ENCODE measurements at places on chromosomes 2 and 18.
A peak's percentile ranks its signal among the peaks of the same experiment; 100 is the strongest.

- no peak for DNase-seq
Measured at GRCh38 chr2:201852462-201852861, 46.1 kb downstream of the CDK15 start.

GRCh38 chr2:186382932-186383331 lies 103.1 kb upstream of the ZC3H15 start:
- DNase-seq = no peak

GRCh38 chr2:56565143-56565542 lies 381.4 kb downstream of the CCDC85A start:
- peak; percentile 16 for DNase-seq

- DNase-seq = no peak
Measured at GRCh38 chr2:230961091-230961491, 34.8 kb upstream of the SPATA3 start.

DNA sequence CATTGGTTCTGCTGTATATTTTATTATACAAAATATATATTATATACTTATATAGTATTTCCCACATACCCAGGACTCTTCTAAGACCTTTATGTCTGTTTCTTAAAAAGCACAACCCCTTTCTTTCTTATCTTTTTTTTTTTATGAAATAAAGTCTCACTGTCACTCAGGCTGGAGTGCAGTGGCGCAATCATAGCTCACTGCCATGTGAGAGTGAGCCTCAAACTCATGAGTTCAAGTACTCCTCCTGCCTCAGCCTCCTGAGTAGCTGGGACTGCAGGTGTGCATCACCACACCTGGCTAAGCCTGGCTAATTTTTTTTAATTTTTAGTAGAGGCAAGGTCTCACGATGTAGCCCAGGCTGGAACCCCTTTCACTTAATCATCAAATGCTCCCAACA lies 72.3 kb downstream of the CLHC1 start:
- no peak for DNase-seq

DNA sequence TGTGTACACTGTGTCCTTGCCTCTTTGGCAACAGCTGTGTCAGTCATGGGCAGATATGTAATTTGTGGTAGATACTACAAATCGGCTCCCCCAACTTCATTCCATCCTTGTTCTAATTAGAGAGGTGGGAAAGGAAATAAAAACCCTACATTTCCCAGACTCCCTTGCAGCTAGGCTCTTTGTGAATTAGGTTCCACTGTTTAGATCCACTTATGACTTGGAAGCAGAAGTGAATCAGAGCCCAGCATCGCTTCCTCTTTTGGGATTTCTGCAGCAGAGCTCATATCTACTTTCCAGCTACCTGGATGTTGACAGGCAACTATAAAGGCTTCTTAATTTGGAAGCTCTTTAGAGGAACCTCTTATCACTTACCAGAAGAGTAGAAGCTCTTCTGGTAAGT lies 34.1 kb upstream of the NARS1 start:
- DNase-seq = no peak

DNA sequence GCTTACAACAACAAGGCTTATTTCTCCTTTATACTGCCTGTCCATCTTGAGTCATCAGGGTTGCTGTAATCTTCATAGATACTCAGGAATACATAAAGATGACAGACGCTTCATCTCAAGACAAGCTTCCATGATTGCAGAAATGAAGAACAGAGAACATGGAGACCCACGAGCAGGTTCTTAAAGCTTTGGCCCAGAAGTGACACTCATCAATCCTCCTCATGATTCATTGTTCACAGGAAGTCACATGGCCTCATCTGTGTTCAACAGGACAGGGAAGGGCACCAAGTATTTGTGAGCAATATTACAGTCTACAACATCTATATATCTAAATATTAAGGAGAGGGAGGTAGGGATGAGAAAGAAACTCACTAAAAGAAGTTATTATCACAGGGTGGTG lies 36.5 kb upstream of the PGAP1 start:
- DNase-seq = no peak

- no peak for DNase-seq
Measured at GRCh38 chr18:76817888-76818611, 4.3 kb upstream of the ZNF236 start.

DNA sequence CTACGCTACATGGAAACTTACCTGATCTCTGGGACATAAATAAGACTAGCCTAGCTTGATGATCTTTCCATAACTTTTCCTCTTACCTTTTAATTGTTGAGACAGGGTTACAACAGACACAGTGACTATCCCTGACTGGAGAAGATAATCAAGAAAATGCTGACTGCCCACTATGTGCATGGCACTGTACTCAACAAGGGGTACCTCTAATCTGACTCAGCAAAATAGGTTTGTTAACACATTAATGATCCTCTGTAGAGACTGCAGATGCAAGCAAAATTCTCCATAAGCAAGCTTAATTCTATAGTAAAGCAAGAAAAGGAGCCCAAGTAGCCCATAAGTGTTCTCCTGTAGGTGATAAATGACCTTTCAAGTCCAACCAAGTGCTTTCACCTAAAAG lies 25.5 kb downstream of the ACVR1C start:
- no peak for DNase-seq

- DNase-seq = no peak
Measured at GRCh38 chr2:118268268-118268667, 180.0 kb downstream of the INSIG2 start.

GRCh38 chr2:47313728-47314127 lies 89.2 kb upstream of the MSH2 start:
- DNase-seq = no peak

DNA sequence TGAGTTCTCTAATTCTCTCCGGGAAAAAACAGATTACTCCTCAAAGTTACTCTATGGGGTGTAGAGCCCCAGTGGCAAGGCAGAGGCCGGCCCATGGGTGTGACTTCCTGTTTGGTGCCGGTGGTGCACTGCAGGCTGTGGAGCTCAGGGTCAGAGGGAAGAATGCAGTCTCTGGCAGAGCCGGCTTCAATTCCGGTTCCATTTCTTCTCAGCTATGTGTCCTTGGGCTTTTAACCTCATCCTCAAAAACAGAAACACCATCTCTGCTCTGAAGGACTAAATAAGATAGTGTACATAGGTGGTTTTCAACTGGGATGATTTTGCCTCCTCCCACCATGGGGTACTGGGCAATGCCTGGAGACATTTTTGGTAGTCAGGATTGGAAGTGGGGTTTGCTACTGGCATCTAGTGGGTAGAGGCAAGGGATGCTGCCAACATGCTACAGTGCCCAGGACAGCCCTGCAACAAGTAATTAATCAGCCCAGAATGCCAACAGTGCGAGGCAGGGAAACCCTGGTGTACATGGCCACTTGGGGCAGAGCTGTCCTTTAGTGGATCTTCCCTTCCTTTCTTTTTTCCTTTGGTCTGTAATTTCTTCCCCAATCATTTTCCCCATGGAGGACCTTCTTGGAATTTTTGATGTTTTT lies 81.2 kb downstream of the INSIG2 start:
- no peak for DNase-seq

DNA sequence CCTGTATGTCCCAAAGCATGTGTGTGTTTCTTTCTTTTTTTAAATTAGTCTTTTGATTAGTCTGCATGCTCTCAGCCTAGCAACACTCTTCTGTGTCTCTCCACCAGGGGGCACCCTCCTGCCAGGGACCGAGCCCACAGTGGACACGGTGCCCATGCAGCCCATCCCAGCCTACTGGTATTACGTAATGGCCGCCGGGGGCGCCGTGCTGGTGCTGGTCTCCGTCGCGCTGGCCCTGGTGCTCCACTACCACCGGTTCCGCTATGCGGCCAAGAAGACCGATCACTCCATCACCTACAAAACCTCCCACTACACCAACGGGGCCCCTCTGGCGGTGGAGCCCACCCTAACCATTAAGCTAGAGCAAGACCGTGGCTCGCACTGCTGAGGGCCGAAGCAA lies 93.8 kb downstream of the NRP2 start:
- DNase-seq = peak; percentile 34

DNA sequence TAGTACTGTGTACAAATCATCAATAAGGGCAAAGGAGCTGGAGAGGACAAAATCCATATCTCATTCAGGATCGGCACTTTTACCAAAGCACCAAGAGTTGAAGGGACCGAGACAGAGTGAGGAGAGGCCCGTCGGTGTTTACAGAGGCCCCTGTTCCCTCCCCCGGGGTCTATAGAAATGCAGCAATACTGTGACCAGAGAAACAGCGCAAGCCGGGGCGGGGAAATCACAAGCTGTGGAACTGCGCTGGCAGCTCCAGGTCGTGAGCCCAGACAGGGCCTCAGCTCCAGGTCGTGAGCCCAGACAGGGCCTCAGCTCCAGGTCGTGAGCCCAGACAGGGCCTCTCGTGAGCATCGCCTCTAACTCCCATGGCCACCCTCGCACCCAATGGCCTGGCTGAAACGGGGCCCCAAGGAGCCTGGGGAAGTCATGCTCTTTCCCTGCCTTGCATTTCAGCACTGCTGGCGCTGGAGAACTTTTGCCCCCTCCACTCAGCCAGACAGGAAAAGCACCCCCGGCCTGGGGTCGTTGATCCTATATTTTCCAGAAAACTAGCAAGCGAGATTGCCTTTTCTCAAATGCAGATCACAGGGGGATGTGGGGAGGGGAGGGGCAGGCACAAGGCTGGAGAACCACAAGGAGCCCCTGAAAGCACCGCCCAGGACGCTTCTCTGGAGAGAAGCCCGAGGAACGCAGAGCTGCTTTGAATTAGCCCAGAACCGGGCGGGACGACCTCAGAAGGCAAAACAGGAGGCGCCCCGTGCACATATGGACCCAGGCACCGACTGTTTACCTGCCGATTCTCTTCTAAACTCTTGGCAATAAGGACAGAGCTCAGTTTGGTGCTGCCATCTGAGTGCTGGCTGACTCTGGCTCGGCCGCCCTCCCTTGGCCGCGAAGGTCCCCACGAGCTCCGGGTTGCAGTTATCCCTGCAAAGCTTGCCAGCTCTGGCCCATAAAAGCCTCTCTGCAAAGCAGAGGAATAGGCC lies 223.7 kb downstream of the ACKR3 start:
- DNase-seq = no peak

DNA sequence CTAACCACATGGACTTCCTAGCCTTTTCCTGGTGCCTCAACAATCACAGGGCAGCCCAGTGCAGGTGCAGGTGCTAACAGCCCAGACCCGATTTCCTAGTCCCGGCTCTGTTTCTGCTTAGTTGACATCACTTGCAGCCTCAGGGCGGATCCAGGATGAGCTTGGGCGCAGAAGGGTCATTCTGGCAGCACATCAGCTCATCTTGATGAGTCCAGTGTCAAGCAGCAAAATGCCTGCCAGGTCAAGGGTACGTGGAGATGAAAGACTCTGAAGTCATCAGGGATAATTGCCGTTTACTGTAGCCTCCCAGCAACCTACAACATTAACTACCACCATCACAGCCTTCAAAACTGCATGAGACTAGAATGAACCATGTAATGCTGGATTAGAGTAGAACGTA lies 39.4 kb upstream of the EFHD1 start:
- DNase-seq = no peak

DNA sequence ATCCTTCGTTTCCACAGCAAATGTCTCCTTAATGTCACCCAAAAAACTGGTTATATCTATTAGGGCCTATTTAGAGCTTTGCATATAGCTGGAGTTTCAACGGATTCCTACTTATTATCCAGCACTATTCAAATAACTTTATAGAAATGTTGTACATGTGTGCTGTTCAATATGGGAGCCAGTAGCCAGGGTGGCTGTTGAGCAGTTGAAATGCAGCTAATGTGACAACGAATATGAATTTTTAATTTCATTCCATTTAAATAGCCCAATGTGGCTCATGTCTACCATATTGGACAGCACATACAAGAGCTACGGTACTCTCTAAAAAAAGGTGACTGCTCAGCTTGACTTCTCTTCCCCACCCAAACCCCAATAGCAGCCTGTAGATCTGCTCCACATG lies 2.4 kb downstream of the APOB start:
- DNase-seq = no peak

DNA sequence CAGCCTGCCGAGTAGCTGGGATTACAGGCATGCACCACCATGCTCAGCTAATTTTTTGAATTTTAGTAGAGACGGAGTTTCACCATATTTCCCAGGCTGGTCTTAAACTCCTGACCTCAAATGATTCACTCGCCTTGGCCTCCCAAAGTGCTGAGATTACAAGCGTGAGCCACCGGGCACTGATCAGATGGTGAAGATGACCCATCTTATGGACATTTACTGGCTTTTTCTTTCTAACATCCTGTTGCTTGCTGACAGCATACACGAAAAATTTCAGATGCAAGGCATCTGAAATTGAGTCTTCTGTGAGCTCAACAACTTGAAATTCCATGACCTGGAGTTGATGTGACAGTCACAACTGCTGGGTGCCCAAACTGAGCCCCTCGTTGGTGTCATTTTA lies 859.5 kb upstream of the CNTNAP5 start:
- no peak for DNase-seq

DNA sequence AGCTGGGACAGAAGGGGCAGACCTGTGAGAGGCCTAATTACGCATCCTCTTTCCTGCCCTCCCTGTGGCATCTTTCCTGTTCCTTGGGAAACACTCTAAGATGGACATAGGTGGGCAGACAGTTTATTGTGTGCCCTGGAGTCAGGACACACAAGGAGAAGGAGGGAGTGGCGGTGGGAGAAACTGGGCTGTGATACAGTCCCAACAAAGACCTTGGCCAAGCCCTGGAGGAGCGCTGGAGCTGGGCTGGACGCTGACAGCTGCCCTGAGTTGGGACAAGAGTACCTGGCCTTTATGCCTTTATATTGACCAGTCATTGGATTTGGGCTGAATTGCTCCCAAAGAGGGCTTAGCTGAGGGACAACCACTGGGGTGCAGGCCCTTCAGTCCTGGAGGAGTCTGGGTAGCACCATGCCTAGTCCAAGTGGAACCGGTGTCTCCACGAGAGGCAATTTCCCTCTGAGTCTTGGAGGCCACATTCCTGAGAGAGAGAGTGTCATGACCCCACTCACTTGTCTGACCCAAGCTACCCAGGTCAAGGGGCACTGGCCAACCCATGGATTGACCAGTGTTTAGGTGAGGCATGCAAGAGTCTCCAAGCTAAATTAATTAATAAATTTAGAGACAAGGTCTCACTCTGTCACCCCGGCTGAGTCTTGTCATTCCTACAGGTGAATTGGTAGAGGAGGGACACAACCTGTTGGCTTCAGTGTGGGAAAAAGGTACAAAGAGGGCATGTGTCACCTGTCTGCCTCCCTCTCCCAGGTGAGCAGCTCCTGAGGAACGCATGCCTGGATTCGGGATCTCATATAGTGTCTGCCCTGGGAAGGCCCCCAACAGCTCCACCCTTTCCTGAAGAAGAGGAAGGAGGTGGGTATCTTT lies 107.1 kb upstream of the ST3GAL5 start:
- DNase-seq = no peak
